ENCODE measurements at places on chromosomes 3 and 15.

- DNase-seq, result no peak
These were observed 70.4 kb upstream of the OXTR start for GRCh38 chr3:8839607-8840325.

DNA sequence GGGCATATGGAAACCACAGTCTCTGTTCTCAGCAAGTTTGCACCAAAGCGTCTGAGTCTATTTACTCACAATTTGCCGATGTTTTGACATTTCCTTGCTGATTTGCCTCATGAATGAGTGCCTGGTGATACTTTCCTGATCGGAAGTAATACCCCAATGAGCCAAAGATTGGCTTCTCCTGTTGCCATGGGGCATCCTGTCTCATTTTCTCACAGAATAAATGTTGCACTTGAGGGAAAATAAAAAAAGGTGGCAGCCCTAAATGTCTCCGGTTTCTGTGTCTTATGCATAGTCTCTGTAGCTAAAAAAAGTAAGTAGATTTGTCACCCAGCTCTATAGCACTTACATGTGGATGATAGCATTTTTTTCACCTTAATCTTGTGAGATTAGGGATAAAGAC is 73.7 kb upstream of the CADPS start:
- DNase-seq, result no peak

- no peak for DNase-seq
These were observed 19.9 kb upstream of the LRRC58 start for GRCh38 chr3:120369037-120369467.

GRCh38 chr3:48952510-48953118 is 34.0 kb downstream of the ARIH2 start:
- DNase-seq, result no peak

GRCh38 chr3:100584101-100584660 is 25.2 kb upstream of the ADGRG7 start:
- DNase-seq, result no peak

DNA sequence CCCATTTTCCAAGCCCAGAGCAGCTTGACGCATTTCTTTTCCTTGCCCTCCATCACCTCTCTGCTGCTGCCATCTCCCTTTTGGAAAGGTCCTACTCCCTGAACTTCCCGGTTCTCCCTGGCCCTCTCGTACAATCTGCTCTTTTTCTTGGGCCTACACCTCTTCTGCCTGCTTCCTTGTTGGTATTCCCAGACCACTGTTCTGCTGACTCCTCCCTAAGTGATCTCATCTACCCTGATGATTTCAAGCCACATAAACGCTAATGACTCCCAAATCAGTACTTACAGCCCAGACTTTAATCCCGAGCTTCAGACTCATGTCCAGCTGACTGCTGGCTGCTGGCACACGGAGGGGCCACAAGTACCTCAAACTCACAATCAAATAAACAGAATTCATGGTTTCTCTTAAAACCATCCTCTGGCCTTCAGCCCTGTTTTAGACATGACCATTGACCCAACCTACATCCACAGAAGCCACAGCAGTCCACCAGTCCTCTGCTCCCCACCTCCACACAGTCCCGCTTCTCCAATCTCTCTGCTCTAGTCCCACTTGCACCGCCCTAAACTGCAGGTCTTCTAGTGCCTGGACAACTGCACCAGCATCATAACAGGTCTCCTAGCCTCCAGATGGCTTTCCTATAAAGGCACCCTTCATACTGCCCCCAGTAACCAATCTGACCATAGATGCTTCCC is 57.6 kb downstream of the AAGAB start:
- DNase-seq, result no peak

GRCh38 chr3:186605078-186605477 is 7.8 kb upstream of the AHSG start:
- no peak for DNase-seq

GRCh38 chr15:57455929-57456328 is 79.6 kb downstream of the CGNL1 start:
- no peak for DNase-seq

- DNase-seq, result no peak
These were observed 67.4 kb upstream of the MEX3B start for GRCh38 chr15:82113106-82113715.

GRCh38 chr3:68757157-68757556 is 175.2 kb downstream of the TAFA4 start:
- DNase-seq, result no peak

DNA sequence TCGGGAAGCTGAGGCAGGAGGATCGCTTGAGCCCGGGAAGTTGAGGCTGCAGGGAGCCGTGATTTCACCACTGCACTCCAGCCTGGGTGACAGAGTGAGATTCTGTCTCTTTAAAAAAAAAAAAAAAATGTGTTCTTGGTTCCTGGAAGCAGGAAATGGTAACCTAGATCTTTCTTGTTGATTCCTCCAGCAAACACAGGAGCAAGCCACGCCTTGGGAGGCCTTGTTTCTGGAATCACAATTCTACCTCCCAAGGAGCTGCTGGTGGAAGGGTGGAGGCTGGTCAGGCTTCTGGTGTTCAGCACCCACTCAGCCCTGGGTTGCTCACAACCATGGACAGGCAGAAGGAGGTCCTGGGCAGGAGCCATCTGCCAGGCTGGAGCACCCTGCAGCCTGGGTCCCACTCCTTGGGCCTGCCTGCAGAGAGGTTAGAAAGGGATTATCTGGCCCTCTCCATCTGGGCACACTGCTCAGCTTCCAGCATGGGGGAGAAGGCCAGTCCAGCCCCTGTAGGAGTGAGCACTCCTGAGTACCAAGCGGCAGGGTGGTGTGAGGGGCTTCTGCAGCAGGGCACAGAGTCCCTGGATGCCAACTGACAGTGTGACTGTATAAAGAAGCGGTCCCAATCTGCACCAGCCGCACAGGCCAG is 65.6 kb downstream of the ABTB1 start:
- DNase-seq, result no peak

DNA sequence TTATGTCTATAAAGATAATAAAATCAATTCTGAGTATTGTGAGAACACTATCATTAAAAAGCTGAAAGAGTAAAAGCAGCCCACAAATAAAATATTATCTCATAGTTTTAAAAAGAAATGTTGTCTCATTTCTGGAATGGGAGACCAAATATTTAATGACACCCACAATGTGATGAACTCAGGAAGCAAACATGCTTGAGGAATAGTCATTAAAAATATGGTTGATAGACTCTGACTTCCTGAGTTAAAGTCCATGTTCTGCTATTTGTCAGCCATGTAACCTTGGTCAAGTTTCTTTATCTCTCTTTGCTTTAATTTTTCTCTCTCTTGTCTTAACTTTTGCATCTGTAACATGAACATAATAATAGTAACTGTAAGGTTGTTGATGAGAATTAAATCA is 35.5 kb upstream of the CHMP2B start:
- DNase-seq, result no peak

GRCh38 chr3:49600781-49601180 is 46.5 kb downstream of the BSN start:
- DNase-seq, result no peak

- DNase-seq, result no peak
These were observed 51.6 kb upstream of the BLM start for GRCh38 chr15:90665288-90666134.

DNA sequence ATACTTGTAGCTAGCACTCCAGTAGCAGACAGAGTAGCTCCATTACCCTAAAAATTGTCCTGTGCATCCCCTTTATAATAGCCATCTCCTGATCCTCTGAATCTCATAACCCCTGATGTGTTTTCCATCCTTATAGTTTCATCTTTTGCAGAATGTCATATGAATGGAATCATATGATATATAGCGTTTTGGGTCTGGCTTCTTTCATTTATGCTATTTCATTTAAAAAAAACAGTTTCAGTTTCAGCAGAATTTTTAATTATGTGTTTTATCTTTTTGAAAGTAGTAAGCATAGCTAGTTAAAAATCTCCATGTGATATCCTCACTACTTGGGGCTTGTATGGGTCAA is 132.7 kb downstream of the KLF13 start:
- no peak for DNase-seq

GRCh38 chr15:23595368-23595767 is 29.9 kb downstream of the MKRN3 start:
- no peak for DNase-seq

DNA sequence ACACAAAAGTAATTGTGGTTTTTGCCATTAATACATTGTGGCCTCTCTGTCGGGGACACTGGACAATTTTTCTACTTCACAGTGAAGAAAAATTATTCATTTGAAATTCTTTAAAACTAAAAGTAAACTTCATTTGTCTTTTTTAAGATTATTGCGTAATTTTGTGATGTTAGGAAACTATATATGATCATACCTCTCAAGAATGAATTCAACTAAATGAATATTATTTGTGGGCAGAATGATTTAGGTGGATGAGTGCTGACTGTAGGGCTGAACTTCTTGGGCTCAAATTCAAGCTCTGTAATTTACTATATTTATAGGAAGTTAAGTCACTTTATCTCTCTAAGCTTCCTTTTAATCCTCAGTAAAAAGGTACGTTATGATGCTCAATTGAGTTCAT is 441.2 kb downstream of the ROBO1 start:
- DNase-seq, result no peak

DNA sequence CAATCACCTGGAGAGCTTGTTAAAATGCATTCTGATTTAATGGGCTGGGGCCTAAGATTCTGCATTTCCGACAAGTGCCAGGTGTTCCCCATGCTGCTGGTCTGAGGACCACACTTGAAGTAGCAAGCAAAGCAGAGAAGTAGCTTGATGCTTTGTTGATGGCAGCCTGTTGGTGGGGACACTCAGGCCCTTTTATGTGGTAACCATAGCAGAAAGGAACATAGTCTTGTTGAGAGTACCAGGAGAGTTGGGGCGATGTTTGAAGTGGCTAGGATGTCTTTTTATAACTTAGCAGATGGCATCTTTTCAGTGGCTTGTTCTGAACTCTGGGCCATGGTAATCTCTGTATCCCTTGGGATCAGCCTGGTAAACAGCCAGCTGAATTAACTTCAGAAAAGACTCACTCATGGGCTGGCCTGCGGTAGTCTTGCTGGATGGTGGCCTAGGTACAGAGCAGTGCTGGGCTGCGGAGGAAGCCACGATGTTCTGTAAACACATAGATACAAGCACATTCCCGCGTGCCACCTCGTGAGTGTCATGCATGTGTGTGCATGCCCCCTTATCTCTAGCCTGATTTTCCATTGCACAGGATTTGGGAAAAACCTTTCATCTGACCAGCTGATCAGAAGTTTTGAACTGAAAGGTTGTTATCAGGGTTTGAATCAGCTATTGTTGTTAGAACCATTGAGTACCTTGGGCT is 292.4 kb upstream of the LRRFIP2 start:
- no peak for DNase-seq

- DNase-seq, result no peak
These were observed 22.5 kb downstream of the CCDC33 start for GRCh38 chr15:74258456-74259291.

- no peak for DNase-seq
These were observed 55.4 kb downstream of the TMCC1 start for GRCh38 chr3:129838086-129838485.

DNA sequence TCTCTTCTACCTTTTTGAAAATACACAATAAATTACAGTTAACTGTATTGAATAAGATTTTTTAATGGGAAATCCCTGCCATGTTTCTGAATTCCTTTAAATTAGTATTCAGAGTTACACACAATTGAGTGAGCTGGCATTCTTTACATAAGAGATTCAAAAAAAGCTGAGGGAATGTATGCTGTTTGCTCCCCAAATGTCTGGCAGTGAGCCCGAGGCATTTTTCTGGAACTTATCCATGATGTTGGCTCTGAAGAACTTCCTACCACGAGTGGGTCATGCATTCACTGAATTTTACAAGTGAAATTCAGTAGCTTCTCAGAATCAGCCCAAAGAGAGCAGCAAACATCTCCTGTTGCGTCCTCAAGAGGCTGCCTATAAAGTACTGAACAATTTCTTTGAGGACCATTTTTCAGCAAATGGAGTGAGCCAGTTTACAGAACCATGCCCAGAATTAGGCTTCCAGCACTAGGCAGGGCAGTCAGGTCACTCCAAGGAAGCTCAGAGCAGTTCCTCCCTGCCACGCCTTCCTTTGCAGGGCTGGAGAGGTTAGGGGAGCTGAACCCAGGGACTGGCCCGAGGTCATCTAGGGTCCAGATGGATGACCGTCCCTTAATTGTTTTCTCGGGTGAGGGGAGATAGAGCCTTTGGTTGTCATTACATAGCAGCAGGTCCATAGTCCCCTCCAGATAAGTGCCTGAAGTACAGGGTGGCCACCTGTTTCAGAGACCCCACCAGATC is 21.2 kb downstream of the GABRA5 start:
- no peak for DNase-seq

DNA sequence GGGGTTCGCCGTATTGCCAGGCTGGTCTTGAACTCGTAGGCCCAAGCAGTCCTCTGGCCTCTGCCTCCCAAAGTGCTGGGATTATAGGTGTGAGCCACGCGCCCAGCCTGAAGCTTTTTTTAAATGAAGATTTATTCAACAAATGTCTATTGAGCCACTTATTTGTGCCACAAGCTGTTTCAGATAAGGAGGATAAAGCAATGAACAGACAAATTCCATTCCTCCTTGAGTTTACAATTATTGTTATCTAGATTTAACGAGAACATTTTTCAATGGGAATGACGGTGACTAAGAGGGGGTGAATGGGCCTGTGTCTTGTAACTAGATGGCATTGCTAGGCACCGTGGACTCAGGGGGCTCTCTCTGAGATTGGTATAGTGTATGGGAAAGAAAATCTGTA is 10.2 kb downstream of the PPARG start:
- no peak for DNase-seq

GRCh38 chr15:98920091-98920880 is 87.3 kb downstream of the PGPEP1L start:
- DNase-seq, result no peak

GRCh38 chr3:64097920-64098319 is 74.6 kb upstream of the PSMD6 start:
- no peak for DNase-seq

GRCh38 chr15:27714675-27715074 is 384.4 kb downstream of the OCA2 start:
- DNase-seq, result no peak

GRCh38 chr15:36558921-36559320 is 20.5 kb upstream of the CDIN1 start:
- no peak for DNase-seq

DNA sequence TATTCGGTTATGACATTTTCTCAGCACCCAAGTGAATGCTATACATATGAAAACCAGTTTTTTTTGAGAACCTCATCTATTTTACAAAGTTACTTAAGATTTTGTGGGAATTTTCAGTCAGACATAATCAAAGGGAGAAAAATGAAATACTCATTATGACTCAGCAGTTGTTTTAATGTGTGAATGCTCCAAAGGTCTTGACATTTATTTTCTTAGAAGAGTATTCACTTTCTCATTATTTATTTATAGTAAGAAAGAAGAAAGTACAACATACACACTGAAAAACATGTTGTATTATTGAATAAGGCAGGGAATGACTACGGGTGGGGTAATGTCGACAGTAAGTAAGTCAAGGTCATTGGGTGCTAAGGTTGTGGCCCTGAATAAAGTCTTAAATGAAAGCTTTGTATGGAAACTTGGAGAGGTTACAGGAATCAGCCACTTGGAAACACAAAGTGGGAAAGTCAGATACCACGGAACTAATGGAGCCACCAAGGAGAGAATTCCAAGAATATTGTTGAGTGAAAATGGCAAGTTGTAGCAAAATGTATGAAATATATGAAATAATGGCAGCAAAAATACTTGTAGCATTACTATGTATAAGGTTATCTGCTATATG is 844.5 kb downstream of the TBL1XR1 start:
- DNase-seq, result no peak

- DNase-seq, result no peak
These were observed 167.3 kb downstream of the GOLIM4 start for GRCh38 chr3:167928381-167928780.

- DNase-seq, result no peak
These were observed 44.6 kb upstream of the SMAD6 start for GRCh38 chr15:66657185-66658020.
